ENCODE measurements at places on chromosomes 6 and 20. TPM values are rescaled to one million over a fixed set of nuclear protein-coding genes. Genes with fewer than 3 reads are reported as not detected.
A peak's percentile ranks its signal among the peaks of the same experiment; 100 is the strongest.

C6orf132 gene
- total RNA-seq, result not detected

NINL gene
- total RNA-seq, result 5.8 TPM

TCF21 gene
- total RNA-seq, result not detected

DEFB132 gene
- total RNA-seq, result not detected

DNA sequence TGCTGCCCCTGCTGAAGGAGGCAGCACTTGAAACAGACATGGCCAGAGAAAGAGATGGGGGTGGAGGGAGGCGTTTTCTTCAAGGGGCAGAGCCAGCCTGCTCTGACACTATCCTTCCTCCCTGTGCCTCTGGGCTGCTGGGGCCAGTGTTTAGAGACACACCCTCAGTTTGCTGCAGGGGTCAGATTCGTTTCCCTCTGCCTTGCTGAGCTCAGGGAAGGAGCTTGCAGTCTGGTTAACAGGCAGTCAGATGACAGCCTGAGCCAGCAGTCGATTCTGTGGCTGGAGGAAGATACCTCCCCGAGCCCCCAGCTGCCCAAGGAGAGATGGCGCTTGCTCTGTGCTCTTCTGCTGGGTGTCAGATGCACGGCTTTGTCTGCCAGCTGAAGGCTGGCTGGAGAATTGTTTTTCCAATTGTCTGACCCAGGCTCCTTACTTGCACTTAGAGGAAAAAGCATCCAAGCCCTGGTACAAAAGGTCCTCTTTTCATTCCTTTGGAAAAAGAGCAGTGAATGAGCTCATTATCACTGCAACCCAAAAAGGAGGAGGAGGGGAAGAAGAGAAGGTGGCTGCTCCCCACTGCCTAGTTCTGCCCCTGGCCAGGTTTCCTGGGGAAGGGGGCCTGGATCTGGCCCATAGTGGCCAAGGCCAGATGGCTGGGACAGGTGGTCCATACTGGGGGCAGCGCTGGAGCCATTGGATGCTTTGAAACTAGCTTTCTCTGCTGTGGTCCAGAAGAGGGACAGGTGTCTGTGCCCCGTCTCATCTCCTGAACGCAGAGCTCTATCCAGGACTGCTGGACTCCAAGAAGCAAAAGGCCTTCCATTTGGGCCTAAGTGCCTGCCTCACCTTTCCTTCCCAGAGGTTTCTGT, 88.2 kb downstream of the TCP11 start:
- DNase-seq, result no peak

DNA sequence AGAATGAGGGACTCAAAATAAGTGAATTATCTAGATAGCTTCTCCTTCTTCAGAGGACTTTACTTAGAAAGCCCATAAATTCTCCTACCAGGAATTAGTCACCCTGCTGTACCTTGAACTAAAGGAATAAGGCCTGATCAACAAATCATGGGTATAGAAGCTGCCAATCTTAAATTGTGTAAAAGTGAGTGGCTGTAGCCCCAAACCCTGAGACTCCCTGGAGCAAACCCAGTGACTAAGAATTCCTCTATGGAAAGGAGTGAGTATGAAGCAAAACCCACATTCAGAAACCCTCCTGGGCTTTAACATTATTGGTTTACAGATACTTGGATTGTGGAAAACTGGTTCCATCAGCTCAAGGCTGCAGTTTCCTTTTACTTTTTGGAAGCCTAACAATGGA, 285.8 kb upstream of the TBX18 start:
- DNase-seq, result no peak

DNA sequence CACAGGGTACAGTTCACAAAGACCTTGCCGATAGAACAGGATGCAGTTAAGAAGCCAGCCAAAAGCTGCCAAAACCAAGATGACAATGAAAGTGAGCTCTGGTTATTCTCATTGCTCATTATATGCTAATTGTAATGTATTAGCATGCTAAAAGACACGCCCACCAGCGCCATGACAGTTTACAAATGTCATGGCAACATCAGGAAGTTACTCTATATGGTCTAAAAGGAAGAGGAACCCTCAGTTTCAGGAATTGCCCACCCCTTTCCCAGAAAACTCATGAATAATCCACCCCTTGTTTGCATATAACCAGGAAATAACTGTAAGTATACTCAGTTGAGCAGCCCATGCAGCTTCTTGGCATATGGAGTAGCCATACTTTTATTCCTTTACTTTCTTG, 748.7 kb downstream of the QKI start:
- no peak for DNase-seq

- no peak for DNase-seq
Observed at GRCh38 chr6:27851440-27851839, 60.8 kb downstream of the OR2B2 start.

BPIFB1 gene
- total RNA-seq, result not detected

DNA sequence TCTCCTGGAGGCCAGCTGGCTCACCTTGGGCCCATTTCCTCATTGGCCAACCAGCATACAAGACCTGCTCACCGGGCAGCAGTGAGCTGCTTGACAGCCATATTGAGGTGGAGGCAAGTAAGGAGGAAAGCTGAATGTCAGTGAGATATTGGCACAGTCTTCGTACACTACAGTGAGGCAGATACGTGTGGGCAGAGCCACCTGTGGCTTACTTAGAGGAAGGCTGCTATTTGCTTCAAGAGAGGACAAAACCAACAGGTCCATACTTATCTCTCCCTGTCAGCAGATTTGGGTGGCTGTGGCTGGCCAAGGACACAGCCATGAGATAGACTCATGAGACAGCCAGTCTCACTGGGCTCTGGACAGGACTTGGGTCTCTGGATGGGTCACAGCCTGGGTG, 15.1 kb upstream of the MCM3 start:
- no peak for DNase-seq

GRCh38 chr6:96743496-96743895, 93.8 kb downstream of the GPR63 start:
- no peak for DNase-seq

NMBR gene
- total RNA-seq, result not detected

DNA sequence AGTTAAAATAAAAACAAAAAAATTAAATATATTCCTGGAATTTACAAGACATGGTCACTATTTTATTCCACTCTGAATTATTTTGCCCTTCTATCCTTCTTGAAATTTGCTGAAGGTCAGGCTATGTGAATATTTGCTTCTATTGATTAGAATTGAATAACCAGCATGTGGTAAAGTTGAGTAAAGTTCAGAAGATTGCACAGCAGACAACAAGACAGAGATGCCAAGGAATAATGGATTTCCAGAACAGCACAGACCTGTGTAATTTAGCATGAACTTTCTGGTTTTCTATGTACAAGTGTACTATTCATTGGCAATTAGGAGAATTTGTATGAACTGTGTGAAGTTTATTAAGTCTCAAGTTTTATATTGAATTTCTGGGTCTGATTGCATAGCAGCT, 352.4 kb downstream of the TBC1D32 start:
- DNase-seq, result no peak

GRCh38 chr6:81690073-81690472, 62.4 kb downstream of the TENT5A start:
- DNase-seq, result no peak

RPS6KA2 gene
- 6.7 TPM for total RNA-seq

FNDC1 gene
- under 0.01 TPM for total RNA-seq

GRCh38 chr6:5749651-5750215, 257.0 kb downstream of the NRN1 start:
- DNase-seq, result no peak

GRCh38 chr20:33684533-33685327, 1.5 kb downstream of the E2F1 start:
- DNase-seq, result no peak

DNA sequence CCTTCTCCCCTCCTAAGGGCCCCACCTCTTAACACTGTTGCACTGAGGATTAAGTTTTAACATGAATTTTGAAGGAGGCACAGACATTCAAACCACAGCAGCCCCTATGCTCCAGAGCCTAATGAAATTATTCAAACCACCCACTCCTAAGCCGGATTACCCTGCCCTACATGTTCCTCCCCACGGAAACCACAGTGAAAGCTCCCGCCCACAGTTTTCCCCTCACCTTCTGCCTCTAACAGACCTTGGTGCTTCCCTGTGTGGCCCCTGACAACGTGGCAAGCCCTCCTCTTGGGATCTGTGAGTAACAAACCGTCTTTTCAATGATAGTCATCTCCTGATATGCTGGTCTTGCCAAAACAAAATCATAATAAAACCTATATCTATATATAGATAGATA, 74.8 kb downstream of the RIN2 start:
- DNase-seq, result no peak

- DNase-seq, result peak; percentile 40
Observed at GRCh38 chr20:57429580-57430200, 38.5 kb downstream of the RBM38 start.

DNA sequence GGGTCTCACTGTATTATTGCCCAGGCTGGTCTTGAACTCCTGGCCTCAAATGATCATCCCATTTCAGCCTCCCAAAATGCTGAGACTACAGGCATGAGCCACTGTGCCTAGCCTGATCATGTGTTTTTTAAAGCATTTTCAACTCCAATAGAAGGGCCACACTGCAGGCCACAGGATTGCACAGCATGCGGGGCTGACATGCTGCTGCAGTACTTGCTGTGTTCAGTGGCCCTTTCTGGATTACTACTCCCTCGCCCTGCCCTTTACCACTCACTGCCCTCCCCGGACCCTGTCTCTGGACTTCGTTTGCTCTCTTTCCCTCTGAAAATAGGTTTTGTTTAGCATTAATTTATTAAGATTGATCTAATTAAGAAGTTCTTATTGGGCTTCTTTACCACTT, 37.3 kb downstream of the HECA start:
- no peak for DNase-seq

DNA sequence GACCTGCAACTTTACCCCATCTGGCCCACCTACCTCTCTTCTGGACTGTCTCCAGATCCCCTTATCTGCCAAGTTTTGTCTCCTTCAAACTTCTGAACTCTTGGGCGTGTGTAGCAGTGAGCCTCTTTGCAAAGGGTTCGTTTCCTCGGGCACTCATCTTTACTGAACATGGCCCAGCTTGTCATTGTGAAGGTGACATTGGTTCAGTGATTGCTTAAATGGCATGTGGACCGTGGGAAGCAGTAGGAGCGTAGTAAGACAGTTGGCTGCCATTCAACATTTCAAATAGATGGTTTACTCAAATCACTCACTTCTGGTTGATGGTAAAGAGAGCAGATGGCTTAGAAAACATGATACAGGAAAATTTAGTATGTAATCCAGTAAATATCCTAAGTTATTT, 34.8 kb upstream of the KIF25 start:
- no peak for DNase-seq

DNA sequence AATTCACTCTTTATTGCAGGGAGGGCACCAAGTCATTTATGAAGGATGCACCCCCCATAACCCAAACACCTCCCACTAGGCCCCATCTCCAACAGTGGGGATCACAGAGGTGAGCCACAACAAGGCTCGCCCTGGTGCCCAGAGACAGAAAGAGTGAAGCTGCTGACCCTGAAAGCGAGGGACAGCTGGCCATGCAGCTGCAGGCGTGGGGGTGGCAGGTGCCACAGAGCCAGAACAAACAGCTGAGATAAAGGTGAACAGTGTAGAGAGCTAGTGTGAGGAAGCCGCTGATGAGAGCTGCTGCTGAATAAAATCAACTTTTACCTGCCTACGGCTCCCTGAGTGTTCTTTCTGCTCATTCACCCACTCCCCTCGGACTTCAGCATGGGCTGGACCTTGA, 18.8 kb upstream of the RGS17 start:
- no peak for DNase-seq

DNA sequence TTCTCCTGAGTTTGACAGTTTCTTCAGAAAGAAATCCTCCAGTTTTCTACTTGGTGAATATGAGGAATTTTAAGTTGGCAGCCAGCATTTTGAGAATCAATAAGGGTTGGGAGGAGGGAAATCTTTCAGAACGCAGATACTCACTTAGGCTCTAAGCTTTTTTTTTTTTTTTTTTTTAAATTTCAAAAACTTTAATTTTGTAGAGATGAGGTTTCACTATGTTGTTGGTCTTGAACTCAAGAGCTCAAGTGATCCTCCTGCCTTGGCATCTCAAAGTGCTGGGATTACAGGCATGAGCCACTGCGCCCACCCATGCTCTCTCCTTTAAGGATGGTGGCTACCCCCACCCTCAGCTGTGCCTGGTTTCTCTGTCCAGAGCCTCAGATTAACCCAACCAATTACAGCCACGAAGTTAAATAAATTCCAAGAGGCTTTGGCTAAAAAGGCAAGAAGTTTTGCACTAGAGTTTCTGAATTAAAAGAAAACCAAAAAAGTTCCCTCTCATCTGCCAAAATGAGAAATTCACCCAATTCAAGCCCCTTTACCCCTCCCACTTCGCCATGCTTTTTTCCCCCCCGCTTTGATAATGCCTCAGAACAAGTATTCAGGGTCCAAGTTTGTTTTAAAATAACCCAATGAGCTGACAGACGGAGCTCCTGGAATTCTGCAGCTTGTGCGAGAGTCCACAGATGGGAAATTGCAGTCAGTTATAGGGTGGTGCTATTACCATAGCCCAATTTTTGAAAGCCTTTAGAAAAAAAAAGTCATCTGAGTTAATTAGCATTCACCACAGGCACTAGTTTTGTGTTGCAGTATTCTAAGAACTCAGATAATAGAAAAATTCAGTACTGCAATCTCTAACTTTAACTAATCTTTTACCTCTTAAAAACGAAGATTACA, 94.3 kb upstream of the BEND3 start:
- no peak for DNase-seq

TNFAIP3 gene
- total RNA-seq, result 12.6 TPM

DNA sequence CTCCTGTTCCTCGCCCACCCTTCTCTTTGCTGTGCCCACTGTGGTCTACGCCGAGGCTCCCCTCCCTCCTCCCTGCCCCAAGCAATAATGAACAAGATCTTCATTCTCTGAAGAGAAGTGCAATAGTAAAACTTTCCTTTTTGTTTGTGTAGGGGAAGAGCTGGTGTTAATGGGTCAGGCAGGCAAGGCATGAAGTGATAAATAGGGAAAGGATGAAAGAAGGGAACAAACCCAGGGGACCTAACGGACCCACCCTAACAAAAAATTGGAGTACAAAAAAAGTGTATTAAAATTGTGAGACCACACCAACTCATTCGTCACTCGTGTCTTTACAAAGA, 66.9 kb downstream of the ZBTB2 start:
- DNase-seq, result no peak

EMILIN3 gene
- not detected for total RNA-seq

REM1 gene
- not detected for total RNA-seq

GRCh38 chr6:44268095-44268628, 2.1 kb upstream of the TMEM151B start:
- DNase-seq, result peak; percentile 71

GRCh38 chr6:43081043-43081442, 4.9 kb downstream of the PTK7 start:
- no peak for DNase-seq

DNA sequence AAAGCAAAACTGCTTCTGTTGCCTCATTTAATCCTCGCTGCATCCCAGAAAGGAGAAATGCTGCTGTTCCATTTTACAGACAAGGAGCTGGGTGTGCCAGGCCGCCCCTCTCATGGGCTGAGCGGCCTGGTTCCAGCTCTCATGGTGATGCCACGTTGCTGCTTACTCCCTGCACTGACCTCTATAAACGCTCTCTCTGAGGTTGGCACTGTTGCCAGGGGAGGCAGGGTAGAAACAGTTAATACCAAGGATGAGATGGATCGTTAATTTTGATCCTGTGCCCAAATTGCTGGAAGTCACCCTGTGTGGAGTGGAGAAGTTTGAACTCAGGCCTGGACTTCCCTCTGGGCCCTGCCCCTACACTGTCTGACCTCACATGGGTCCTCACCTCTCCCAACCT, 25.6 kb downstream of the SIRPA start:
- DNase-seq, result no peak

- DNase-seq, result no peak
Observed at GRCh38 chr6:84242265-84242664, 14.8 kb upstream of the CEP162 start.

Data from Daoy (cell line).